ENCODE measurements at places on chromosomes 2 and 18.

- DNase-seq, result no peak
These were observed 21.6 kb upstream of the TMEM17 start for GRCh38 chr2:62527478-62528210.

DNA sequence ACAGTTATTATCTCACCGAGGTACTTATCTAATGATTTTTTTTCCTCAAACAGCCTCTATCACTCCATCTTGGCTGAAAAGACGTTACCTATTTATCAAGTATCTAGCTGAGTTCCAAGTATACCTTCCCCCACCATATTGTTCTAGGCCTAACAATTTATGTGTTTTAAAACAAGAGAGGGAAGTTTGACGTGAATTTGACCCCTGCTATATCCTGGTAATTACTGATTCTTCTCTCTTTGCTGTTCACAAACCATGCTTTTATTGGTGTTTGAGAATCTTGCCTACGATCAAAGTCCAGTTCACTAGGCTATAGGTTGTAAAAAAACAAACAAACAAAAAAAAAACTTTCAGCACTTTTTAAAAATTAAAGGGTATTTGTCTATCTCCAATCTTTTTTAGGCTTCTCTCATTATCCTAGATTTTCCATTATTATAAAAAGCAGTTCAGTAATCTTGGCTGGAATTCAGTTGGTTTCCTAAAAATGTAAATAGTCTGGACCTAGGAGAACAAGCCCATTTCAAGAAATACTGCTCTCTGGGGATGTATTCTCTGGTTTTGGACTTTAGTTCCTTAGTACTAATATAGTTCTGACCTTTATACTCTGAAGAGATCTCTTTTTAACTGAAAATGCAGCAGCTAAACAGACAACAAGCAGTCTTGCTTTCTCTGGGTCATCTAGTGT, 505.4 kb downstream of the CPS1 start:
- DNase-seq, result no peak

DNA sequence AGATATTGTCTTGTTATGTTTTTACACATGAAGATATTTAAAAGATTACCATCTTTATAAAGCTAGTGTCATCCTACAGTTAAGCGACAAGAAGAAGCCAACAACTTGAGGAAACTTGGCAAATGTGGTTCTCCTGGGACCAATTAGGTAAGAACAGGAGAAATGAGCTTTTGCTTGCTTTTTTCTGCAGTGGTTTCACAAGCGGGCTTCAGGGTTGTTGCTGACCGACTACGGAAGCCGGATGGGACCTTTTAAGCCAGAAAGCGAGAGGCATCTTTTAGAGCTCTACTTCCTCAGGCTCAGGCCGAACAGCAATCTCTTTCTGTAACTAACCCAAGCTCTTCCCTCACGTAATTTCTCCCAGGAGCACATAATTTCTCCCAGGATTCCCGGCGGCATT, 256.5 kb downstream of the CNTNAP5 start:
- no peak for DNase-seq

- no peak for DNase-seq
These were observed 3.4 kb upstream of the PRKCE start for GRCh38 chr2:45647986-45648520.

DNA sequence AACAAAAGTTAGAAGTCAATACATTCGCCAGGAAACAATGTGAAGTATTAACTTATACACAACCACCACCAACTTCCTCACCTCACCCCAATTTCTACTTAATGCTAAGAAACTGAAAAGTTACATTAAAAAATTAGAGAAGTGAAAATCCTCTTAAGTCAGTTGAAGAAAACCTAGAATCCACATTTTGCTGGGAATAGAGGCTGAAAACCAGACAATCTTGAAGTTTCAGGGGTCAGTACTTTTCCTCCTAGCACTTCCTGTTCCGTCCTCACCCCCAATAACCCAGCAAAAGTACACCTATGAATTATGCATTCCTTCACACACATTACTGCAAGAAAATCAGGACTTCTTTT, 6.3 kb downstream of the YES1 start:
- DNase-seq, result no peak

- no peak for DNase-seq
These were observed 95.4 kb upstream of the SMAD7 start for GRCh38 chr18:49046125-49046524.
